HT1080 (cell line): ENCODE measurements at places on chromosomes 2 and 18.

GRCh38 chr18:78778651-78779050 is 201.0 kb upstream of the SALL3 start:
- DNase-seq: no peak

GRCh38 chr2:145530653-145531052 is 1010.7 kb upstream of the ZEB2 start:
- peak; percentile 26 for DNase-seq

GRCh38 chr18:11789716-11790510 is 61.3 kb upstream of the CHMP1B start:
- no peak for DNase-seq

- peak; percentile 42 for DNase-seq
Measured at GRCh38 chr2:158042245-158042644, 59.4 kb upstream of the UPP2 start.

GRCh38 chr2:64625299-64626145 is 28.2 kb downstream of the SERTAD2 start:
- DNase-seq: no peak

DNA sequence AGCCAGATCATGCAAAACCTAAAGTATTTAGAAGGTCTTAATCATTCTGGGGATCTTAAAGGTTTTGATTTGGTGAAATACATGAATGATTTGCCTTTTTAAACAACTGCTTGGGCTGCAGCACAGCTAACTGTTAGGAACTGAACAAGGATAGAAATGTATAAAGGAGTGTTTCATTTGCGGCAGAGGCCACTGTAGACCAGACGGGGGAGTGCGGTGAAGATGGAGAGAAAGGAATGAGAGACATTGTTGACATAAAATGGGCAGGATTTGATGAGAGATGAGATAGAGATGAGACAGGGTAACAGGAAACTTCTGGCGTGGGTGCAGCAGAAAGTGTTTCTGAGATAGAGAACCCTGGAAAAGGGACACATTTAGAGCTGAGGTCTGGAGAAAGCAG is 308.1 kb downstream of the TMX3 start:
- no peak for DNase-seq

DNA sequence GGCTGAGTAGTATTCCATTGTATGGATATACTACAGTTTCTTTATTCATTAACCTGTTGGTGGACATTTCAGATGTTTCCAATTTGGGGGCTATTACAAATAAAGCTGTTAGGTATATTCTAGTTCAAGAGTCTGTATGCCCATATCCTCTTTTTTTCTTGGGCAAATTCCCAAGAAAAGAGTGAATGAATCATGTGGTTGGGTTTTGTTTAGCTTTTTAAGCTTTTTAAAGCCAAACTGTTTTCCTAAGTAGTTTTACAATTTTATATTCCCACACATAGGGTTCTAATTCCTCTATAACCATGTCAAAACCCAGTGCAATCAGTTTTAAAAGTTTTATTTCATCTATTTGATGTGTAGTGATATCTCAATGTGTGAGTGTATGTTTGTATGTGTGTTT is 44.9 kb upstream of the BAZ2B start:
- no peak for DNase-seq

GRCh38 chr2:217960351-217960750 is 42.4 kb downstream of the TNS1 start:
- DNase-seq: no peak

DNA sequence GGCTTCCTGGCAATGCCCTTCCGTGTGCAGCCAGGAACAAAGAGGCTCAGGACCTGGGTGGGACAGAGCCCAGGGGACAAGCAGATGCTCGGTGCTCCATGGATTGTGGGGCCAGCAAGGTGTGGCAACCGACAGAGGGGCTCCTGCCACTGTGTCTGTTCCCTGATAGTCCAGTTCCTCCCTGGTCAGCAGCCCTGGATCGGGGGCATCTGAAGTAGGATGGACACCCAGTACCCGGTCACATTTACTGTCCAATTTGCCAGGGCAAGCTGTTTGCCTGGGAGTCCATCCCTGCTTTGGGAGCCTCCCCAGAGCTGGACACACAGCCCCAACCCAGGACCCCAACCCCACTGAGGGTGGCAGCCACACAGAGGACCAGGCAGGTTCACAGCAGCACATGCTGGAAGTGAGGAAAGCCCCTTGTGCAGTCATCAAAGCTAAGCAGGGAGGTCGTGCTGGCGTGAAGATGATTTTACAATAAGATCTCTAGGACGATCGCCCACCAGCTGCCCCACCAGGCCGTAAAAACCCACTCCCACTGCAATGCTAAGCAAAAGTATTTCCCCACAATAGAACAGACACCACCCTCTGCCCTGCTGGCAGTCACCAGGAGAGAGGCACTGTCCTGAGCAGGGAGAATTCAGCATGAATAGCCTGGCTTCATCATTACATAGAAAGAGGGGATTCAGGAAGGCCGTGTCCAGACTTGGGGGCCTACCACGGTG is 141.7 kb downstream of the NDUFA10 start:
- DNase-seq: no peak

DNA sequence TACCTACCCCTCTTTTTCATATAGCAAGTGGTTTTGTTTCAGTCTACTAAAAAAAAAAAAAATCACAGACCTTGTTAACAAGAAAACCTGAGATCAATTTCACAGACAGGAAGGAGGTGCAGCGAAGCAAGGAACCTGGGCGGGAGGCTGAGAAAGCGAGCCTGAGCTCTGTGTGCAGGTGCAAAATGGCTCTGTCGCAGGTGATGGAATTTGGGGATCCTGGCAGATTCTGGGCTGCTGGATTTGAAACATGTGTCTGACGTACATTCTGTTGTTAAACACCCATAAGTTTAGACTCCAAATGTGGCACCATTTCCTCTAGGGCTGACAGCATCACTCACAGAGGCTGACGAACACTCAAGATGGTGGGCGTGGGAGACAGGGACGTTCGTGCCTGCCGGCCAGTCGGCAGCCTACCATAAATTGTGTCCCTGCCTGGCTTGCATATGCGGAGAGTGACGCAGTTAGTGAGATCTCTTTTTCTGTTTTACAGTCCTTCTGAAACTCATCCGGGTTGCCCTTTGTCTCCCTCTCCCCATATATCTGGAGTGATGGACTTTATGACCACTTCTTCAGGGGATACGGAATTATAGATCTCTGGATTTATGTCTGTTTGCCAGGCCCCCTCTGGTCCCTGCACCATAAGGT is 8.8 kb upstream of the DDX1 start:
- DNase-seq: no peak

DNA sequence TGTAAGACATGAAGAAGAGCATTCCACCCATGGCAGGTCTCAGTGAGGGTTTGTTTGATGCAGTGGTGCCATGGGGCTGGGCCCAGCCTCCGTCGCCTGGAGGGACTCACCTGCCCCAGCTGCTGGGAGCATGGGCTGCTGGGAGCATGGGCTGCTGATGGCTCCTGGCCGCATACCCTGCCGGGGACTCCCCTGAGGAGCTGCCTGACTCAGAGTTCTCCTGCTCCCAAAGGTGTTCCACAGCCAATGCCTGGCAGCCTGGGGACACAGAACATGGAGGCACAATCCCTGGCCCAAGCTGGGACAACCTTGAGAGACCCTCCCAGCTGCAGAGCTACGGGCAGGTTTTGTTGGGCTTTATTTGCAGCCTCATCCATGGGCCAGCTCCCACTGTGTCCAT is 108.4 kb downstream of the COPS8 start:
- DNase-seq: no peak

DNA sequence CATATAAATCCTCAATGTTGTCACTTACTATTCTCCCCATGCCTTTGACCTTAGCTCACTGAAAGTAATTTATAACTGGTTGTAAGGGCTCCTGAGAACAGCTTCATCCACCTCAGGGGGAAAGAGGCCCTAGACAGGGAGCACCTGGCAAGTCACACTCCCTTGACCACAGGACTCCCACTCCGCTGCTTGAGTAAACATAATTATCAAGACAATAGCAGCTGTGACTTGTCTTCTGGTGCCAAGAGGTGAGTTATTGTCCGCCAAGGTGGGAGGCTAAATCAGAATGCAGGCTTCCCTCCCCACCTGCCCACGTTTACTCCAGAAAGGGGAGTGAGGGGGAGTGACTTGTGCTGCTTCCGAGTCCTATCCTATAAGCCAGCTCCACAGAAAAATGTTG is 230.6 kb upstream of the LRATD1 start:
- DNase-seq: no peak

DNA sequence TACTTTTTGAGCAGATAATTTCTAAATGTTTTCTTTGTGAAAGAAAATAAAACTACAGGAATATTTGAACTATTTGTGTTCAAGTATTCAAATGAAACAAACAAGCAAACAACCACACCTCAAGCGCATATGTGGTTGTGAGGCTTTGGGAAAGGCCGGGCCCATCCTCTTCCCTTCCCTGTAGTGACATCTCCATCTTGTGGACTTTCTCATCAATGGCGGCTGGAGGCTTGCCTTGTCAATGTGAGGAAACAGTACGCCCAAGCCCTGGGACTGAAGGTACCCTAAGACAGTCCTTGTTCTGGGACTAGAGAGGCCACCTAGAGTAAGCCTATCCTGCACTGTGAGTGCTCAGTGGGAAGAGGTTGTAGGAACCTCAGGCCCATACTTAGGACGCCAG is 166.8 kb downstream of the TPGS2 start:
- DNase-seq: peak; percentile 4

GRCh38 chr2:159459279-159459678 is 157.1 kb downstream of the BAZ2B start:
- no peak for DNase-seq

GRCh38 chr2:98395977-98396376 is 48.7 kb upstream of the INPP4A start:
- no peak for DNase-seq

DNA sequence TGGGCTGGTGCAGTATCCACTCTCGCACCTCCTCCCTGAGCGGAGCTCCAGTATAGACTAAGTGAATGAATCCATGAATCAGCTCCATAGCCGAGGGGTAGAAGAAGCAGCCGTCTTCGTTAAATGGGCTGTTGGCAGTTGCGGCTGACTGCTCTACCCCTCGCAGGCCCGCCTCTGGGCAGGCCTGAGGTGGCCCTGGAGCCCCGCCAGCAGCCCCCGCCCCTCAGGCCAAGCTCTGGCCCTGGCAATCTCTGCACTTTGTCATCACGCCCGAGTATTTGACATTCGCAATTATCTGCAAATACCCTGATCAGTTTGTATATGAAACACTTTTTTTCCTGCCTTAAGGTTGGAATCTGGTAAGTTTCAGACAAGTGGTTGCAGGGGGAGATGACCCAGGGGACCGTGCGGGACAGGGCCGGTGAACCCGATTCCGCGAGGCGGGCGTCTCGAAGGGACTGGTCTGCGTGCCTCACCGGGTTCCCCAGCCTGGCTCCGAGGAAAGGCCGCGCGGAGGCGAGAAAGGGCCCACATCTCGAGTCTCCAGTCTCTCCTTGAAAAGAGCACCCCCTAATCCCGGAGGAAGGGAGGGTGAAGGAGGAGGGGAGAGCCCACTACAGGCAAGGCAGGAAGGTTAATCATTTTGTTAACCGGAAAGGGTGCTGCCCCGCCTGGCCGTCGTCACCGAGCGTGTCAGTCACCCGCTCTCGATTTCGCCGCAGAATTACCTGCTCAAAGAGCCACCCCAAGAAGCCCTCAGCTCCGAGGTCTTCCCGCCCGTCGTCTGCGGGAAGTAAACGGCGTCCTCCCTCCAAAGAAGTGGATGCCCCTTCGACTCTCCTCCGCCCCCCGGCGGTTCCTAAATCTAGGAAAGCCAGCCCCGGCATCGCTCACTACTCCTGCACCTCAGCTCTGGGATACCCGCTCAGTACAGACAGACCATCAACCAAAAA is 11.1 kb upstream of the SATB2 start:
- DNase-seq: no peak

DNA sequence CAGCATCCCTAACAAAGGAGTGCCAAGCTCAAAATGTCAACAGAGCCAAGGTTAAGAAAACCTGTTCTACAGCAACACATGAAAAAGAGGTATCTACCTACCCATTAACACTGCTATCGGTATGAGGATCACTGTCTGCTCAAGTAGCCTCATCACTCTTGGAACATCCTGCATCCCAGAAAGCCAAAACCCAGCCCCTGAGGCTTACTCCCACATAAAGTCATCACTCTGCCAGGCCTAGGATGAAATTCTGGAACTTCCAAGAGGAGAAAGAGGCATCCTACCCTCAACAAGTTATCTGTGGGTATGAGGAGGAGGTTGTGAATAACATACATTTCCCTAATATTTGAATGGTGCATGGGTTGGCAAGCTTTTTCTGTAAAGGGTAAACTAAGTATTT is 25.5 kb downstream of the CDH2 start:
- no peak for DNase-seq

DNA sequence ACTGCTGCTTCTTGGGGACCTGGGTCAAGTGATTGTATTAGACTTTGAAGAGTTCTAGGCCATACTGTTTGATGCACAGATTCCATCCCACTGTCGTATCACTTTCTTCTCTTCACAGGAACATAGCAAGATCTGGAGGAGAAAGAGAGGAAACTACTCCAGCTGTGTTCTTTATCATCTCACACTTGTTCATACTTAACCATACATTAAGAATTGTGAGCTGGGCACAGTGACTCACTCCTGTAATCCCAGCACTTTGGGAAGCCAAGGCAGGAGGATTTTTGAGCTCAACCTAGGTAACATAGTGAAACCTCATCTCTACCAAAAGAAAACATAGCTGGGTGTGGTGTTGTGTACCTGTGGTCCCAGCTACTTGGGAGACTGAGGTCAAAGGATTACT is 111.7 kb downstream of the PARD3B start:
- DNase-seq: no peak

- no peak for DNase-seq
Measured at GRCh38 chr2:156797832-156798231, 361.7 kb downstream of the GPD2 start.

GRCh38 chr2:200728630-200729029 is 83.1 kb upstream of the BZW1 start:
- DNase-seq: no peak

DNA sequence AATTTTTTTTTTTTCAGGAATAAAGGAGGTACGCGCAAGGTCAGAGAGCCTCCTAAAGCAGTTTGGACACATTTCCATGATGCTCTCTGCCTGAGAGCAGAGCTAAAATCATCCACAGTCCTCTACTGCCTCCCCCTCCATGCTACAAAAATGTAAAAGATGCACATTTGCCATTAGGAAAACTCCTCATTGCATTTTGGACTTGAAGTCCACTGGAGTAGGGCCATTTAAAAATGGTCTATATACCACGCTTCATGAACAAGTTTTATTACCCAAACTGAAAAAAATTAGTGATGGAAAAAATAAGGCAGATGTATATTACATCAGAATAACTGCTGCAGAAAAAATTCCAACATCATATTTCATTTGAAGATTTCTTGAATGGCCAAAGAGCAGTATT is 256.0 kb downstream of the AFF3 start:
- DNase-seq: no peak

DNA sequence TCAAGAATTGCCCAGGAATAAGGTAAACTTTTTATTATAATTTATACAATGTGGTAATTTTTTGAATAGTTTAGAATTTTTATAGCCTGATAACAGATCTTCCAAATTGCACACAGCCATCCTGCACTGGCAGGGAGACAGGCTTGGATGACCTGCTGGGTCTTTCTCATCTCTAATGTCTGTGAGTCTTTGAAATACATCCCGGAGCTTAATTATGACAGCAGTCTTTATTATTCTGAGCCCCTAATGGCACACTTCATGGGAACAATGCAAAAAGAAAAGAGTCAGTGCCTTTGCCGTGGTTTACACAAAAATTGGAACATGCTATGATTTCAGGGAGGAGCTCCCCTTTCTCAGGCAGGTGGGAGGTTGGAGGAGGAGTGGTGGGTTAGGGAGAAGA is 71.0 kb downstream of the TMEM182 start:
- no peak for DNase-seq

- no peak for DNase-seq
Measured at GRCh38 chr2:7375901-7376300, 458.7 kb downstream of the RNF144A start.

GRCh38 chr2:101962309-101962708 is 29.5 kb upstream of the IL1R2 start:
- no peak for DNase-seq
